ENCODE measurements at places on chromosomes 16 and 17. TPM values are rescaled to one million over a fixed set of nuclear protein-coding genes. Genes with fewer than 3 reads are reported as not detected.

The PABPN1L gene
- total RNA-seq = not detected

The SARM1 gene
- total RNA-seq = 1.8 TPM

The HOXB3 gene
- total RNA-seq = 1.5 TPM

The HSPB9 gene
- total RNA-seq = not detected

The CDC42EP4 gene
- 24.4 TPM for total RNA-seq

The PIK3R5 gene
- total RNA-seq = 1.6 TPM

The PIPOX gene
- 1.7 TPM for total RNA-seq

Data from psoas muscle (tissue), 8 donors.